CD4-positive, alpha-beta memory T cell (primary cell): ENCODE measurements at places on chromosomes 1 and 21. TPM values are rescaled to one million over a fixed set of nuclear protein-coding genes. Genes with fewer than 3 reads are reported as not detected.

Gene RNF223
- polyA plus RNA-seq = not detected

Gene KCNA3
- 96.3 TPM for polyA plus RNA-seq

Gene A3GALT2
- not detected for polyA plus RNA-seq

Gene OPTC
- polyA plus RNA-seq = not detected

Gene SFT2D2
- polyA plus RNA-seq = 13.6 TPM

Gene SUSD4
- polyA plus RNA-seq = 18.5 TPM

Gene TLR5
- polyA plus RNA-seq = 2.9 TPM

Gene SHISA4
- polyA plus RNA-seq = not detected

Gene AJAP1
- polyA plus RNA-seq = not detected

Gene CYP4A11
- not detected for polyA plus RNA-seq

Gene TAGLN2
- polyA plus RNA-seq = 1,014 TPM

Gene ACTA1
- not detected for polyA plus RNA-seq

Gene S100A5
- polyA plus RNA-seq = 1.5 TPM

Gene RGSL1
- polyA plus RNA-seq = not detected

Gene COL6A1
- polyA plus RNA-seq = 0.87 TPM

Gene ARHGEF16
- polyA plus RNA-seq = not detected

Gene OR2T33
- not detected for polyA plus RNA-seq
